ENCODE measurements at places on chromosomes 7 and 10.

GRCh38 chr7:26930201-26930600, 65.8 kb upstream of the SKAP2 start:
- no peak for DNase-seq

DNA sequence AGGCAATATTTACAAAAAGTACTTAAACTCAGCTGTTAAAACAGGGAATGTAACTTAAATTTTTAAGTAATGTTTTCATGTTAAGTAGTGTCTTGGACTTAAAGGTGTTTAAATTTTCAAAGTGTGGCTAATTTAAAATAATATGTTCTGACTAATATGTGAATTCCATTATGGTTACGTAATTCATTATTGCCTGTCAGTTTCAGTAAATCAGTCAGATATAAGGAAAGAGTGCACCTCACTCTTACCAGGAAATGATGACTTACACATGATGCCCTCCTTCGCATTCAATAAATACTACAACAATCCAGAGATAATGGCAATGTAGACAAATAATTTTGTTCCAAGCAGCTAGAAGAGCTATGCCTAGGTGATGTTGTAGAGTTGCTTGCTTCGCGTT, 69.0 kb upstream of the WNT16 start:
- no peak for DNase-seq

GRCh38 chr10:95518455-95519452, 42.4 kb downstream of the SORBS1 start:
- DNase-seq = no peak

DNA sequence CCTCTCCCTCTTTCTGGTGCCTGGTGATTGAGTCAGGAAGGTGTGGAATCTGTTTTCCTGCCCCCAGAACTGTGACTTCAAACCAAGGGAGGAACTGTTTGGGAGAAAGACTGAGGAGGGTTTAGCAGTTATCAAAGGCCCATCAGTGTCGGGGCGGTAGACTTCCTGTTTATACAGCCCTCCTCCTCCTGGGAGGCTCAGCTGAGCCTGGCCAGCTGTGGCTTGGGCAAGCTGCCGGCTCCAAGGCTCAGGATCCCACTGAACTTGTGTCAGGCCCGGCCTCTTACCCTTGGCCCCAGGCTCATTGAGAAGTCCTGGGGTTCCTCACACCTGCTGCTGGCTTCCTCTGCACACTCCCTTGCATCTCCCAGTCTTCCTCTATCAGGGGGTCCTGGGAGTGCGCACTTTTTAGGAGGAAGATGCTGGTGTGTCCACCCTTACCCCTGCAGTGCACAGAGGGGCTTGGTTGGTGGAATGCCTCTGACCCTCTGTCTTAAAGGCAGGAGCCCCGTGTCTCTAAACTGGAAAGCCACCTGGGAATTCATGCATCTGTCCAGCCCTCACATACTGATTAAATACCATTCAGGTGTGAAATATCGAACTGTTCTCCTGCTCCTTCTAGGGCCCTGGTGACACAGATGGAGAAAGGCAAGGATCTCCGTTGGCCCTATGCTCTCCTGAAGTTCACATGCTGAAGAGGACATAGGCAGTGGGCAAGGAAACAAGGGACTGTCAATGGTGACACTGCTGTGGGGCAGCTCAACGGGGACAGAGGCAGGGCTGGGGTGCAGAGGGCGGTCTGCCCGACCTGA, 32.4 kb downstream of the CXCL12 start:
- no peak for DNase-seq

GRCh38 chr7:40947566-40947965, 755.3 kb downstream of the INHBA start:
- no peak for DNase-seq

DNA sequence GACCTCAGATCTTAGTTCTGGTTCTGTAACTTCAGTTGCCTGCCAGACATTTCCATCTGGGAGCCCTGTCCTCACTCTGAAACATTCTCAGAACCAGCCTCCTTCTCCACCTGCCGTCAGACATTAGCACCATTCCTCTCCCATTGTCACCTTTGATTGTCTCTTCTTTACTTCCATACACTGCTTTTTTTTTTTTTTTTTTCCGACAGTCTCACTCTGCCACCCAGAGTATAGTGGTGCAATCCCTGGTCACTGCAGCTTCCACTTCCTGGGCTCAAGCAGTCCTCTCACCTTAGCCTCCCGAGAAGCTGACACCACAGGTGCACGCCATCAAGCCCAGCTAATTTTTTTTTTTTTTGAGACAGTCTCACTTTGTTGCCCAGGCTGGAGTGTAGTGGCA, 21.1 kb upstream of the HIPK2 start:
- no peak for DNase-seq

- no peak for DNase-seq
Measured at GRCh38 chr10:132392184-132392800, 4.7 kb upstream of the PWWP2B start.

GRCh38 chr10:100183481-100183880, 2.3 kb downstream of the ERLIN1 start:
- no peak for DNase-seq

Measured in activated CD4-positive, alpha-beta T cell treated with anti-CD3 and anti-CD28 coated beads for 24 hours (primary cell).